Tongue (tissue), 3 donors: ENCODE measurements at places on chromosomes 16 and 17.

- no peak for DNase-seq
Observed at GRCh38 chr17:31598921-31599571, 207.6 kb downstream of the RAB11FIP4 start.

DNA sequence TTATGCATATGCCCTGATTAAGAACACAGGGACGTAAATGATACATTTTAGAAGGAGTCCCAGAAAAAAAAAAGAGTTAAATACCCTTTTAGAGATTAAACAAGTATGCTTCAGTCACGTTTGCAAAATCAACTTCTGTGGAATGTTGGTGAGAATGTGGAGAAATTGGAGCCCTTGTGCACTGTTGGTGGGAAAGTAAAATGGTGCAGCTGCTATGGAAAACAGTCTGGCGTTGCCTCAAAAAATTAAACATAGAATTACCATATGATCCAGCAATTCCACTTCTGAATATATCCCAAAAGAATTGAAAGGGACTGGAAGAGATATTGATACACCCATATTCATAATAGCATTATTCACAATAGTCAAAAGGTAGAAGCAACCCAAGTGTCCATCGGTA, 26.5 kb downstream of the RHBDL3 start:
- DNase-seq = no peak

GRCh38 chr17:28499364-28499664, 6.8 kb upstream of the FOXN1 start:
- no peak for DNase-seq

DNA sequence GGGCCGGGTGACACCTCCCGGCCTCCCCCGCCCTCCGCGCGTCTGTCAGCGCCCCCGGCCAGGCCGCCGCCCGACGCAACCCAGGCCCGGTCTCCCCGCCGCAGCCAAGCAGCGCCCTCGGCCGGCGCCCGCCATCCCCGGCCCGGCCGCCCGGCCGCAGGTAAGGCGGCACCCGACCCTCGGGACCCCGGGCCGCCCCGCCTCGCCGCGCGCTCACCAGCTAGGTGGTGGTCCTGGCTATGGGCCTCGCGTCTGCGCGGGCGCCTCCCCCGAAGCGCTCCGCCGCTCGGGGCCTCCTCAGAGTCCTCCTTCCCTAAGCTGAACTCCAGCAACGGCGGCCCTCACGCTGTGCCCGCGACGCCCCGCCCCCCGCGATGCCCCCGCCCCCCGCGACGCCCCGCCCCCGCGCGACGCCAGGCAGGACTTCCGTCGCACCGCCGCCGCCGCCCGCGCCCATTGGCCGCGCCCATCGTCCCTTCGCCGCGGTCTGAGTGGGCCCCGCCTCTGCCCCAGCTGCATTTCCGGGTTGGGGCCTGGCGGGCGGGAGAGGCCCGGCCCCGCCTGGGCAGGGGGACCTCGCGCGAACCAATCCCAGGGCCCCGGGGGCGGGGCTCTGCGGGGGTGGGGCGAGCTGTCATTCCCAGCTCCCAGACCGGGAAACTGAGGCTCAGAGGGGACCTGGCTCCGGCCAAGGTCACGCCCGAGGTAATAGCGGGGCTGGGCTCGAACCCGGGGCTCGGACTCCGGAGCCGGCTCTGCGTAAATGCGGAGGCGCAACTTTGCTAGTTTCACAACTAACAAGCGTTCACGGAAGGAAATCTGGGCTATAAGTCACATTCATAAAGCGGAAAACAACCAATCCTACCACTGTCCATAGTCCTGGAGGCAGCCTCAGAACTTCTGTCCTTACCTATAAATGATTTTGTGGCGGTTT, 9.0 kb upstream of the KCTD5 start:
- peak; percentile 98 for DNase-seq

GRCh38 chr17:17512866-17513265, 16.7 kb upstream of the RASD1 start:
- no peak for DNase-seq

DNA sequence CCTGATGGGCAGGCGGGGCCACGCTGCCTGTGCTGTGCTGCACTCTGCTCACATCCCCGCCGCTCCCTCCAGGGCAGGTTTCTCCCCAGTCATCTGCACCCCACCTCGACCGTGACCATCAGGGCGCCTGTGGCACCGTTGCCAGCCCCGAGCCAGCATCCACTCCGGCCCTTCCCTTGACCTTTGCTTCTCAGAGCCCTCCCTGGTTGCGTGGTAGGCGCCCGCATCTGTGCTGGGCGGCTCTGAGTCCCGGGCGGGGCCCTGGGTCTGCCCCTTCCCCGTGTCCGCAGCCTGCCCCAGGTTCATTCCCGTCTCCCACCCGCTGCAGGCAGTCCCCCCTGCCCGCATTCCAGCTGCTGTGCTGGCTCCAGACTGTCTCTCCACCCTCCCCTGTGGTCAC, 33.2 kb downstream of the ZNF750 start:
- DNase-seq = no peak

- no peak for DNase-seq
Observed at GRCh38 chr17:43384476-43384862, 14.3 kb upstream of the ARL4D start.

DNA sequence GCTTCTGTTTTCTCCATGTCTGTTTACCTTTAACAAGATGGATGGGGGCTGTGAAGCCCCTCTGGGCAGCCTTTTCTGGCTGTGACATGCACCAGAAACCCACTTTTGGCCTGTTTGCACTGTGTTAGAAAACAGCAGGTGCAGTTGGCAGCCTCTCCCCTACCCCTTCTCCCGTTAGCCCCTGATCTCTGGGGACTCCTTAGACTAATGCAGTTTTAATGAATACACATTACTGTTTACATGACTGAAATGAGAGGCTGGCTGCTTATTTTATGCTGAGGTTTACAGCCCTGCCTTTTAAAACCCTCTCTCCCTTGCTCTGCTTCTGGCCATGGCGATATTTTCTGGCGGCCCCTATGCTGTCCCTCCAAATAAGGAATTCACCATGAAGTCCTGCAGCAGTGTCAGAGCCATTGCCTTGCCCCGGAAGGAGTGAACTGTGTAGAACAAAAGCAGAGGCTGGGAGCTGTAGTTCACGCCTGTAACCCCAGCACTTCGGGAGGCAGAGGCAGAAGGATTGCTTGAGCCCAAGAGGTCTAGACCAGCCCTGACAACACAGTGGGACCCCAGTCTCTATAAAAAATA, 79.3 kb downstream of the PRKCB start:
- DNase-seq = peak; percentile 27

DNA sequence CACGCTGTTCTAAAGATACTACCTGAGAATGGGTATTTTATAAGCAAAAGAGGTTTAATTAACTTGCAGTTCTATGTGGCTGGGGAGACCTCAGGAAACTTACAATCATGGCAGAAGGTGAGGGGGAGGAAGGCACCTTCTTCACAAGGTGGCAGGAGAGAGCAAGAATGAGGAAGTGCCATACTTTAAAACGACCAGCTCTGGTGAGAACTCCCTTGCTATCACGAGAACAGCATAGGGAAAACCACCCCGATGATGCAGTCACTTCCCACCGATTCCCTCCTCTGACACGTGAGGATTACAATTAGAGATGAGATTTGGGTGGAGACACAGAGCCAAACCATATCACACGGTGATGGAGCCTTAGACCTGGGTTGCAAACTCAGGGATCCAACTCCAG, 317.5 kb upstream of the EEF2KMT start:
- DNase-seq = no peak

- no peak for DNase-seq
Observed at GRCh38 chr16:4058386-4058785, 57.9 kb downstream of the ADCY9 start.

GRCh38 chr17:2878751-2879254, 82.6 kb downstream of the RAP1GAP2 start:
- no peak for DNase-seq

- DNase-seq = no peak
Observed at GRCh38 chr16:29644338-29644857, 18.6 kb upstream of the SPN start.

DNA sequence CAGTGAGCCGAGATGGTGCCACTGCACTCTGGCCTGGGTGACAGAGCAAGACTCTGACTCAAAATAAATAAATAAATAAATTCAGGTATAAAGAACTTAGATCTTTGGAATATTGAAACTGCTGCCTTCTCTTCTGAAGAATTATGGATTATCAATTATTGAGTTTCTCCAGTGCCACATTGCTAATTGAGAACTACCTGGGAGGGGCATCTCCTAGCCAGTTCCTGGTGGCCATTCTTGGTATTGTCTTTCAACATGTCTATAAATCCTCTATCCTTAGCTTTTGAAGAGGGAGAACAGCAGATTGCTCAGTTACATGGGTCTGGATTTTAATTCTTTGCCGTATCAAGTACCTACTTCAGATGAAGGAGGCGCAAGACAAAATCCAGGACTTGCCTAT, 29.2 kb downstream of the CALCOCO2 start:
- no peak for DNase-seq

DNA sequence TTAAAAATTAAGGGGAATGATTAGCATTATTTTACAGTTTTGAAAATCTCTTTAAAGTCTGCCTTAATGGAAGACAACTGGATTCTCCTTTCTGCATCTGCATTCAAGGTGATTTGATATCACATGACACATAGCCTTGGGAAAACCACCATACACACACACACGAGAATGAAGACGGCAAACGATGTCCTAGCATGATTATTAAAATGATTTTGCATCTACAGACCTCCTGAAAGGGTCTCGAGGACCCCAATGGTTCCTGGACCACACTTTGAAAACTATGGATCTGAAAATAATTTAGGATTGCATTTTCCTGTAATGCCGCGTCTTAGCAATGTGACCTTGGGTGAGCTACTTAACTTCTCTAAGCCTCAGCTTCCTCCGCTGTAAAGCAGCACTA, 11.8 kb upstream of the CHST4 start:
- DNase-seq = no peak

GRCh38 chr16:15041271-15042004, 14.4 kb downstream of the NTAN1 start:
- DNase-seq = peak; percentile 67

- no peak for DNase-seq
Observed at GRCh38 chr17:77475016-77475976, 334.5 kb downstream of the SEC14L1 start.

- no peak for DNase-seq
Observed at GRCh38 chr17:70869402-70870085, 700.2 kb downstream of the KCNJ2 start.

DNA sequence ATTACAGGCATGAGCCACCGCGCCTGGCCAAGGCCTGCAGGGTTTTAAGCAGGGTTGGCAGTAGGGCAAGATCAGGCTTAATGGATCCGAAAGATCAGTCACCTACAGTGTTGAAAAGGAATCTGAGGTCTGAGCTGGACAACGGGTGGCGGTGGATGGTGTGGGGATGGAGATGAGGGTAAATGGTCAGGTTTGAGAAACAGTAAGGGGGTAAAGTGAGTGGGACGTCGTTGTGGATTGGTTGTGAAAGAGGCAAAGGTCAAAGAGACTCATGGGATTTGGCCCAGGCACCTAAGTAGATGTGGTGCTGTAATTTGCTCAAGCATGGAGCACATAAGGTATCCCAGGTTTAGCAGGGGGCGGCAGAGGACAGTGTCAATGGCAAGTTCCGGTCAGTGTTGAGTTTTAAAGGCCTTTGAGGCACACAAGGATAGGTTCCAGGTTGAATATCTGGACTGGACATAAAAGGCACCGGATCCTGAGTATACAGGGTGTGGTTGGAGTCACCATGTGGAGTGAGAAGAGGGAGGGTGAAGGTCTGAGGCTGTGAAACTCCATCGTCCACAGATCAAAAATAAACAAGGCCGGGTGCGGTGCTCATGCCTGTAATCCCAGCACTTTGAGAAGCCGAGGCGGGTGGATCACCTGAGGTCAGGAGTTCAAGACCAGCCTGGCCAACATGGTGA, 1.1 kb upstream of the SLC16A5 start:
- DNase-seq = no peak

GRCh38 chr17:29621751-29622194, 939 bp downstream of the CORO6 start:
- no peak for DNase-seq

DNA sequence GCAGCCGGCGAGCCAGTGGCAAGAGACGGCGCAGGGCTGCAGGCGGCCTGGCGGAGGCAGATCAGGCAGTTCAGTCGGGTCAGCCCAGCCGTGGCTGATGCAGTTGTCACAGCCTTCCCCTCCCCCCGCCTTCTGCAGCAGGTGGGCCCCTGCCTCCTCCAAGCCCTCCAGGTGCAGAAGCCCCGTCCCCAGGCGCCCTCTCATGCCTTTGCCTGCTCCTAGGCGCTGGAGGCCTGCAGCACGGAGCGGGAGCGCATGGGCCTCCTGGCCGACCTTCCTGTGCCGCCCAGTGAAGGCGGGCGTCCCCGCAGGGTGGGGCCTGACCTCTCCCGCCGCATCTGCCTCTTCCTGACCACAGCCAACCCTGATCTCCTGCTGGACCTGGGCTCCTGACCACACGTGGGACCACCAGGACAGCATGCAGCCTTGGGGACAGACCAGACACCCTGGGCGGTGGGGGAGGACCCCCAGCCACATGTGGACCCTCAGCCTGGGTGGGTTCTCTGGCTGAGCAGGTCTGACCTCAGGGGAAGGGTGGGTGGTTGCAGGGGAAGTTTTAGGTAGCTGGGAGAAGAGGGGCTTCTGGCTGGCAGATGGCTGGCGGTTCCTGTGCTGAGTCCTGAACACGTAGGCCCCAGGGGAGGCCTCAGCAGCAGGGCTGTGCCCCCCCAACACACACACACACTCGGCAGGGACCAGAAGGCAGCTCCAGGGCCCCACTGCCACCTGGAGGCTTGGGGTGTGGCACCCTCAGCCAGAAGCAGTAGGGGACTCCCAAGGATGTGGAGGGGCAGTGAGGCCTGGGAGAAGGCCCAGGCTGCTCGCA, 3.1 kb upstream of the MRPS34 start:
- no peak for DNase-seq
